ENCODE measurements at places on chromosomes 2 and 18.

DNA sequence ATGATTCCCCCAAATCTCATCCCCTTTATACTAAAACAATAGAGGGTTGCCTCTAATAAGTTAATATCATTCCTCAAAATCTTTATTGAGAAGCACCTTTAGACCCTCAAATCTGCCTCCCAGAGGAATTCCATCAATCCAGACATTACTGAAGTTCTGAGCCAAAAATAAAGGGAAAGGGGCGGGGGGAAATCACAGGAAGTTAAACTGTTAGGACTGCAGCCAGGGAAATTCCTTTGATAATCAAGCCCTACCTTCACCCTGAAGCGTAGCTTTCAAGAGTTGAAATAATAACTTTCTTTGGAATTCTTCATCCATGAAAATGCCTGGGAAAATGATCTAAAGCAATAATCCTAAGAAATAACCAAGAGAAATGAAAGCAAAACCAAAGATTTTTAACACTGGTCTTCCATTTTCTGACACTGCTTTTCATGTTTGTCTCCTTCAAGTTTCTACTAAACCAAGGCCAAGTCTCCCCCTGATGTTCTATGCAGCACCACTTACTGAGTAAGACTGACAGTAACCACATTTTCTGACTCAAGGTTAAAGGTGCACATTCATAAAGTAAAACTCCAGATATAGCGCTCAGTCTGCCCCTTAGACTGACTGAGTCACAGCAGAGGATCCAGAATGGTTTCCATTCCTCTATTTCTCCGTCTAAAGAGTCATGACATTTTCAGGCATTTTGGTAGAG, 78.2 kb downstream of the TCF4 start:
- DNase-seq: no peak

DNA sequence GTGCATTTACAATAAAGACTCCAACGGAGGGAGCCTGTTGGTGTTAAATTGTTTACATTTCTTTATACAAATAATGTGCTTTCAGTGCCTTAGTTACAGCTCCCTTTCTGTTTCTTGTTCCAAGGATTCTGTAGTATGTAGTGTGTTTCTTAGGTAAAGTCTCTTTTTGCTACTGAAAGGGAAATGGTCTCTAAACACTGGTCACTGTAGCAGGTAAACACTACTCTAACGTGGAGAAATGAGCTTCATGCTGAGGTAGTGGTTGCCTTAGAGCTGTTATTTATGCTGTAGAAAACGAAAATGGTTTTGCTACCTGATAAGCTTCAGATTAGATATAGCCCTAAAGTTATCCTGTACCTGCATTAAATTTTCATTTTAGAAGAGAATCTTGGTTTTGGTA, 163.6 kb downstream of the CAPN13 start:
- no peak for DNase-seq

DNA sequence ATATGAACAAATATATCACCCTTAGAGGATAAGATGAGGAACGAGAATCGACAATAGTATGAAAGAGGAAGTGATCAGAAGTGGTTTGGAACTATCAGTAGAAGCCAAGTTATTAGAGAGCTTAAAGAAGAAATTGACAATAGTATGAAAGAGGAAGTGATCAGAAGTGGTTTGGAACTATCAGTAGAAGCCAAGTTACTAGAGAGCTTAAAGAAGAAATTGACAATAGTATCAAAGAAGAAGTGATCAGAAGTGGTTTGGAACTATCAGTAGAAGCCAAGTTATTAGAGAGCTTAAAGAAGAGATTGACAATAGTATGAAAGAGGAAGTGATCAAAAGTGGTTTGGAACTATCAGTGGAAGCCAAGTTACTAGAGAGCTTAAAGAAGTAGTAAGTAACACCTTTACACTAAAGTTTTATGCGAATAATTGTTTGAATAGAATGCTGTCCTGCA, 175.5 kb downstream of the ZNF407 start:
- no peak for DNase-seq

DNA sequence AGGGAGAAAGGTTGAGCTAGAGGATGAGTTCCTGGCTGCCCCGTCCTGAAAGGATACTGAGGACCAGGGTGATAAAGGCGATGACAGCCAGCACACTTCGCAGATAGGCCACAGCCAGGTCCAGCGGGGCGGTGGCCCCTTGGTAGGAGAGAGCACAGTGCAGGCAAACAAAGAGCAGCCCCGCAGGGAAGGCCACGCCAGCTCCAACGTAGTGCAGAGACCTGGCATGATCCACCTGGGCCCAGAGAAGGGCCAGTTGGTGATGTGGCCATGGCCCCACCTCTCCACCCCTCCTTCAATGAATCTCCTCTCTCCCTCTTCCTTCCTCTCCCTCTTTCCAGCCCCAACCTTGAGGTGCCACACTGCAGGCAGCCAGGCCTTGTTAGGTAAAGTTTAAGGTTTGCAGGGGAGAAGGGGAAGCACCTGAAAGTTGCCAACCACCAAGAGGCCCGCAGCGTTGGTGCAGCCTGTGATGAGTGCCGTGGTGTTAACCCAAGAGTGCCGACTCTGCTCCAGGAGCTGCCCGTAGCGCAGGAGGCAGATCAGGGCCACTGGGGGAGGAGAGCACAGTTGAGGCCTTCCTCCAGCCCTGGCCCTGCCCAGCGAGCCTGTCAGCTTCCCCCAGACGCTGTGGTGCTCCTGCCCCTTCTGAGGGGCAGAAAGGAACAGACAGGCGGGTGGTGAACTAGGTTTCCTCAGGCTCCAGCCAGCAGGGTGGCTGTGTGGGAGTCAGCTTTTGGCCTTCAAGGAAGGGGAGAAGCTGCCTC, 2.8 kb downstream of the TMEM150A start:
- DNase-seq: no peak

DNA sequence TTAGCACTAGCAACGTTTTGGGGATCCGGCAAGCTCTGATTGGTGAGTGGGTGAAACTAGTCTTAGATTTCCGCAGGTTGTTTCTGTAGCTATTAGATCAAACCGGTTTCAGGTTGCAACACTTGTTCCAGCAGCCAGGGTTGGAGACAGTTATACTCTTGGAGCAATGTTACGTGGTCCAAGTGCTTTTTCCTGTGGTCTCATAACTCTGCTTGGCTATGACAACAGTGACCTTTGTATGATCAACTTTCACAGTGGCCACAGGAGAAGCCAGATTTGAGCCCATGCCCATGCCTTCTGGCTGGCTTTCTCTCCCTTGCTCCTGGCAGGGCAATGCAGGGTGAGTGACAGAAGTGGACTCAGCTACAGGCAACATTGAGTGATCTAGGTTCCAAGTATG, 84.5 kb upstream of the TAF1B start:
- DNase-seq: no peak

- no peak for DNase-seq
These were observed 8.1 kb upstream of the GPBAR1 start for GRCh38 chr2:218252509-218253231.

DNA sequence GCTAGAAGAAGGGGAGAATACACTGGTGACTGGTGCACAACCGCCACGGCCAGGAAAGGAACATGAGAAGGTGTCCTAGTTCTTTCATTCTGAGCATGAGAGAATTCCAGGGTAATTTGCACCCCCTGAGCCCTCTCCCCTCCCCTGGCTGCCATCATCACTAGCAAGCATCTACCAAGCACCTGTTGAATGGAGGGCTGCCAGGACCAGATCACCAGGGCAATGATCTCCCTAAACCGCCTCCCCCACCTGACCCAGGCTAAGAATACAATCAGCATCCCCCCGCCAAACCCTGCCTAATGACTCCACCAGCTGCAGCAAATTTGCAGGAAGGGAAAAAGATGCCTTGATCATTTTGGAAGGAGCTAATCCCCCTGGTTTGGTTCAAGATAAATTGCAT, 100.2 kb downstream of the STPG4 start:
- no peak for DNase-seq

- DNase-seq: no peak
These were observed 65.3 kb downstream of the OLA1 start for GRCh38 chr2:174183076-174183475.

DNA sequence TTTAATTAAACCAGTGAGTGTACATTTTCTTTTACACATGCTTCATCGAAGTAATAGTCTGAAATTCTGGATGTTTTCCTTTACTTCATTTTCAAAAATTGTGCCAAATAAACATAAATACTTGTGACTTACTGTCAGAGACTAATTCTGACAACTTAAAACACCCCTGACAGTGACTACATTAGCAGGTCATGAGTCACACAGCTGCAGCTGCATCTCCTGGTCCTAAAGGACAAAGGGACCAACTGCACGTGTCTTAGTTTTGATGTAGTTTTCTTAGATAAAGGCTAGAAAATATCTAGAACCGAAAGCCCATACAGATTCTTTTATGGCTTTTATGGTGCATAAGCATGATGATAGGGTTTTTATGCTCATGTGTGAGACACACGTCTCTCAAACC, 29.6 kb upstream of the DSC3 start:
- DNase-seq: no peak

DNA sequence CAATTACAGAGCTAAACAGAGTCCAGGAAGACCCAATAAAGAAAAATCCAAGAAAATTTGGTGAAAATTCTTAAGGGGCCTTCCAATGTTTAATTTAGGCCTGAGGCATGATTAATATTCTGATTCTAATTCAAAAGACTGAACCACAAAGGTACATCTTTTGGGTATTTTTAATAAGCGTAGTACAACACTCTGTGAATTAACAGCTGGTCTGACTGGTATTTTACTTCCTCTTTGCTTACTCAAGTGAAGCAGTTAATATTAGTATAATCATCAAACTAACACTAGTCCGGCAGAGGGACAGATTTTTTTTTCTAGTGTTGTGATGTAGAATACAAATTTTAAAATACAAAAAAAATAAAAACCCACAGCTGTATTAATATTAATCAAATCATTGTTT, 652.9 kb downstream of the NR4A2 start:
- no peak for DNase-seq
